ENCODE measurements at places on chromosomes 11 and 22.

DNA sequence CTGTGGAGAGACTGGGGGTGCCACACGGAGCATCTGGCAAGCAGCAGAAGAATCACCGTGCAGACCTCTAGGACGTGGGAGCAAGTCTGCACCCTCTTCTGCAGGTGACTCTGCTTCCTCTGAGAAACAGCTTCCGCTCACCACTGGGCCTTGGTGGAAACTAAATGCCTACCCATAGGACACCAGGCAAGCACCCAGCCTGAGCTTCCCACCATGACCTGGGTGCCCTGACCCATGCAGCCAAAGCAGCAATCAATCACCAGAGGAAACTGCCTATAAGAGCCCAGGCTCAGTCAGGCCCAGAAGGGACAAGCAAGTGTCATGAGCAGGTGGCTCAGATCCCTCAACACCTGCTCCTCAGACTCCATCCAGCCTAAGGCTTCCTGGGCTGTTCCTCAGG is 63.4 kb downstream of the IGLL5 start:
- DNase-seq, result no peak

DNA sequence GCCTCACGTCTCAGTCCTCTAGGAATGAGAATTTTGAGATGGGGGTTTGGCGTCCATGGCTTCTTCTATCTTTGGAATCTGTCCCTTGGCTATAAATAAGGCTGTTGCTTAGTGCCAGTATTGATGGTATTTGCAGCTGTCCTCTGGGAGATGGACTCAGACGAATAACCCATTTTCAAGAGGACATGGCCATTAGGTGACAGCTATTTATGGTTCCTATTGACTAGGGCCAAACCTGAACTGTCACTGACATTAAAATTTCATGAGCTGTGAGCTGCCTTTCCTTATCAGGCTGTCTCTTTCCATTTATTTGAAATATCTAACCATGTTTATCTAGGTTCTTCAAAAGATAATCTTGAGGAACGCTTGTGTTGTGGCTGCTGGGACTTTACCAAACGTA is 92.7 kb downstream of the NAV2 start:
- DNase-seq, result no peak

GRCh38 chr11:85752201-85752889 is 58.6 kb downstream of the SYTL2 start:
- no peak for DNase-seq

DNA sequence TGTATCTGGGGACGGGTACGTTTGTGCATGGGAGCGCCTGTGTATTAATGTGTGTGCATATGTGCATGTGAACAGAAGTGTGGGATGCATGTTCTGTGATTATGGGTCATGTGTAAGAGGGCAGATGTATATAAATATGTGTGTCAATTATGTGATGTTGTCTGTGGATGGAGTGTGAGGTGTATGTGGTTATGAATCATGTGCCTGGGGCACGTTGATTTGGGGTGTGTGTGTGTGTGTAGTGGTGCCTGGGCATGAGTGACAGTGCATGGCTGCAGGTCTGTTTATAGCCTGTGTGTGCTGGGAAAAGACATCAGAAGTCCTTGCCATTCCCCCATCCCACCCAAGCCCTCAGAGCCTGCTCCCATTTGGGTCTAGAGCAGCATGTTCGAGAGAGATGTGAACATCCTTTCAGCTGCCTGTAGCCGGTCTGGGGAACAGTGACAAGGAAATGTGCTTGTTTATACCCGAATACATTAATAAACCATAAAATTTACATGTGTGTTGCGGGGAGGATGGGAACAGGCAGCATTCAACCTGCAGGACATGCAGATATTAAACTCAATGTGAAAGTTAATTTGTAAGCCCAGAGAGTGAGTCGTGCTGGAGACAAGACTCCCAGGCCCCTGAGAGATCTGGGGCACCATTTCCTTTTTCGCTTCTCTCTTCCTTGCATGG is 129.0 kb downstream of the NECTIN1 start:
- DNase-seq, result no peak

DNA sequence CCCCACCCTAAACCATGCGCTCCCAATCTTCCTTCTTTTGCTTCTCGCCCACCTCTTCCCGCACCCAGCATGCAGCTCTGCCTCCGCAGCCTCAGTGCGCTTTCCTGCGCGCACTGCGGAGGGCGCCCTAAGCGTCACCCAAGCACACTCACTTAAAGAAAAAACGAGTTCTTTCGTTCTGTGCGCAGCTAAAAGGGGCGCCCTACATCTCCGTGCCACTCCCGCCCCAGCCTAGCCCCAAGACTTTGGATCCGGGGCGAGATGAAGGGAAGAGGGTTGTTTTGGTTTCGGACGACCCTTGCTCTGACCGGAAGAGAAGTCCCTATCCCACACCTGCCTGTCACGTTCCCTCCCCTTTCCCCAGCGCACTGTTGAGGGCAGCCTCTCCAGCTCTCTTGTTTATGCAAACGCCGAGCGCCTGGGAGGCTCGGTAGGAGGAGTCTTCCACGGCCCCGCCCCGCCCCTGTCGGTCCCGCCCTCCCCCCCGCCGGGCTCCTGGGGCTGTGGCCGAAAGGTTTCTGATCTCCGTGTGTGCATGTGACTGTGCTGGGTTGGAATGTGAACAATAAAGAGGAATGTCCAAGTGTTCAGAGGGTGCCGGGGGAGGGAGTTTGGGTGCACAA is 5.3 kb downstream of the VSIG2 start:
- DNase-seq, result peak; percentile 86

- DNase-seq, result no peak
Observed at GRCh38 chr11:34642001-34642554, 21.2 kb downstream of the EHF start.

DNA sequence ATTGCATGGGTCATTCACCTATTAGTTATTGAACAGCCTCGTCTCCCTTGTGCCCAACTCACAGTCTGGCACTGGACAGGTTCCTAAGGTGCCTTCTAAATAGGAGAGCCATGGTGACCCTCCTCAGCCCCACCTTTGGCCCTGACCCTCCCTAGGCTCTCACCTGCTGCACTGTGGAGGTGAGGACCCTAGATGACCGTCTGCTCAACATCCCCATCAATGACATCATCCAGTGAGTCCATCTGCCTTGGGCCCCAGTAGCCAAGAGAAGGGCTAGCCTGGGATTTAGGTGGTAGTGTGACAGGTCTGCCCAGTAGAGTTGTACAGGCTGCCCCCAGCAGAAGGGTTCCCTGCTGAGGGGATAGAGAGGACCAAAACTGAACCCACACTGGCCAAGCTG is 13.6 kb downstream of the UCP2 start:
- DNase-seq, result peak; percentile 33

GRCh38 chr11:2259466-2259830 is 10.9 kb downstream of the ASCL2 start:
- no peak for DNase-seq

DNA sequence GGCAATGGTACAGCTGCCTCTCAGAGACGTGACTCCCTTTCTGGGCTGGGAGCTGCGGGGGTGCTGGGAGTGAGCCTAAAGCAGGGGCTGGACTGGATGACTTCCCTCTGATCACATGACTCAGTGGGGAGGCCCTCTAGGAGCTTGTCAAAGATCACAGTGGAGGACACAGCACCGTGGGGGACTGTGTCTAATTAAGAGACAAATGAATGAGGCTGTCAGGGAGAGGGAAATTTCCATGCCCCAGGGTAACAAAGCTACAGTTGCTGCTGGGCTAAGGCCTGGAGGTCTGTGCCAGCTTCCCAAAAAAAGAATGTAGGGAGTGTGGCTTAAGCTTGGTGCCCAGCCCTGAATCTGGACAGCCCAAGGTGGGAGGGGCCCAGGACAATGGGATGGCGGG is 262.8 kb upstream of the PLET1 start:
- DNase-seq, result no peak

DNA sequence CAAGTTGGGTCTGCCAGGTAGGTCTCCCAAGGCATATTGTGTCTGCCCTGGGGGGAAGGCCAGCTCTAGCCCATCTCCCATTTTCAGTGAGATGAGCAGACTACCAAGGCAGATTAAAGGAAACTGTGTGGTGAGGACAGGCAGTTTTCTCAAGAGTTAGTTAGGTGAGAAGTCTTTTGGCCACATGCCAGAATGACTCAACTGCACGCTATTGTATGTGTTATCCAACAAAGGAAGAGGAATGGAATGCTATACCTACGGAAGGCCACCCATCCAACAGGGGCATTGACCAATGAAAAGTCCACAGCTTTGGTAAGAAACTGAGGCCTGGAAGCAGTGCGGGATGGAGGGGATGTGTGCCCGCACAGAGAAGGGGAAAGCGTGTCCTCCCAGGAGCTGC is 941.7 kb downstream of the NTM start:
- no peak for DNase-seq

- DNase-seq, result no peak
Observed at GRCh38 chr11:124612567-124613246, 1.5 kb downstream of the PANX3 start.

DNA sequence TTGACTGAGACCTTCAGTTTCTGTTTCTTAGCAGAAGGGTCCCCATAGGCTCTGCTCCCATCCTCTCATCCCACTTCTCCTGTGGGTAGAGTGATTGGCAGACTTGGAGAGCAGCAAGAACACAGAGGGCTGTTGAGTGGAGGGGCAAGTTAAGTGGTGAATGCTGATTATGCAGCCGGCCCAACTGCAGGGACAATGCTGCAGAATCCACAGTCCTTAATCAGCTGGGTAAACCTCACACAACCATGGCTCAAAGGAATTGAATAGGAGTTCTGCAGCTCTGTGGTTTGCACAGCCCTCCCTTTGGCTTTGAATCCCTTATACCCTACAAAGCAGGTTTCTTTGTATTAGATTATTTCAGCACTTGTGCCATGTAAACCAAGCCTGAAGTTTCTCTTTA is 161.1 kb downstream of the NAV2 start:
- DNase-seq, result no peak

DNA sequence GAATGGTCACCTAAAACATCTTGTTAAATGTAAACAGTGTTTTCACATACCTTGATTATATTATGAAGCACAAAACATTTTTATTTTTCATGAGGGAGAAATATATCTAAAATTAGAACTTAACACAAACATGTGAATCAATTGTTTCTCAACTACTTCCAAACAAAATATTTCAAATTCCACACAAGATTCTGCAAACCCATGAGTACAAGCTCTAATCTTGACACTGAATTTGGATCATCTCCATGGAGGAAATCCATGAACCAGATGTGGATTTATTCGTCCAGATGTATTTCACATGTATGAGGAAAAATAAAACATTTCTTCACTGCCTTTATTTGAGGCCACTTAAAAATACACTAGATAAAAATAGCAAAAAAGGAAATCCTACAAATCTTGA is 184.2 kb downstream of the SBF2 start:
- no peak for DNase-seq

DNA sequence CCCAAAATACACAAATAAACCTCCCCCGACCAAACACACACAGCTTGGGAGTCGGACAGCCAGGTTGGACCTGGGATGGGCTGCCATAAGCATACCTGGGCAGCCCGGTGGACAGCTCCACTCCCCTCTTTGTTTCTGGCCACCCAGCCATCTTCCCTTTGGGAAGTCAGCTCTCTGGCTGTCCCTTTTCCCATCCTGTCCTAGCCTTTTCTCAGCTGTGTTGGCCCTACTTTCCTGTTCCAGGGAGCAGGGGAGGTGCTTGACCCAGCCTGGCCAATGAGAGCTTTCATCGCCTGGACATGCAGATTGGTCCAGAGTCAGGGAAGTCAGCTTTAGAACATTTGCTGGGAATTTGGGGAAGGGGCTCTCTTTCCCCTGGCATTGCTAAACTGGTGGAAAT is 68.7 kb upstream of the NECTIN1 start:
- no peak for DNase-seq

GRCh38 chr11:74870485-74870884 is 78.4 kb downstream of the XRRA1 start:
- peak; percentile 41 for DNase-seq

DNA sequence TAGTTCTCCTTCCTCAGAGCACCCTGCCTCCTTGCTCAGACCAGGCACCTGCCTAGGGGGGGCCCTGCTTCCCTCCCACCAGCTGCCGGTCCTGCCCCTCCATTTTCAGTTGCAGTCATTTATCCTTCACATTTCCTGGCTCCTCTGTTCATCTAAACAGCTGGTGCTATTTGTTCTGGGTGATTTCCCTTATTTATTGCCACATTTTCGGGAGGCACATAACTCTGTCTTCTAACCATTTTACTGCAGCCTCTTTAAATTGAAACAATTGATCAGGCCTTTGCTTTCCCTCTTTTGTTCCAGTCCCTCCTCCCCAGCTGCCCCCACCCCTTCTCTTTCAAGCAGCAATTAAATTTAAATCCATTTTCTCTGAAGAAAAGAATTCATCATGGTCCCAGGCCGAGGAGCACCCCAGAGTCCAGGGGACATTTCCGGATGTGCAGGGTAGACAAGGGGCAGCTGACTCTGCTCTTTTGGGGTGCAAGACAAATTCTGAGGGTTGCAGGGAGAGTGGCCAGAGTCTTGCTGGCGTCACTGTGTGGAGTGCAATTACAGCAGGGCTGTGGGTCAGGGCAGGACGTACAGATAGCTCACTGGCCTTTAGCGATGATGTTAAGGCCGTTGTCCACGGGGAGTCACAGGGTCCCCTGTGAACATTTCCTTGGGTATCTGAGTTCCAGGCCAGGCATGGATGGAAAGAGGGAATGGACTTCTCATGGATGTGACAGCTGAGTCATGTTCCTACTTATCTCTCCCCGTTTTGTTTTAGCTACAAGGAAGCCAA is 476.4 kb downstream of the TBC1D22A start:
- DNase-seq, result no peak

DNA sequence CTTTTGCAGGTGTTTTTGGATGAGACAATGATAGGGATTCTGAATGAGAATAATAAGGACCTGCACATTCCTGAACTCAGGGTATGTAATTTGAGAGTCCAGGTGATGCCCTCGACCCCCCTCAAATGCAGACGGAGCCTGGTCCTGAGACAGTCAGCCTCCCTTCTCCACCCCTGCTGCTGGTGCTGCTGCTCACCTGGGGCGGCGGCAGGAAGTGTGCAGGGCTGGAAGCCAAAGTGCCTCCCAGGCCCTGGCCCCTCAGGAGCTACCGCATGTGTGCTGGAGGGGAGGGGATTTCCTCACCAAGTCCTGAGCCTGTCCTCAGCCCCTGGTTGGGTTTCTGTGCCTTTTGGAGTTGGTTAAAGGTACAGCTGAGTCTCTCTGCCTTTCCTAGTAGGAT is 19.0 kb upstream of the GLB1L2 start:
- no peak for DNase-seq

DNA sequence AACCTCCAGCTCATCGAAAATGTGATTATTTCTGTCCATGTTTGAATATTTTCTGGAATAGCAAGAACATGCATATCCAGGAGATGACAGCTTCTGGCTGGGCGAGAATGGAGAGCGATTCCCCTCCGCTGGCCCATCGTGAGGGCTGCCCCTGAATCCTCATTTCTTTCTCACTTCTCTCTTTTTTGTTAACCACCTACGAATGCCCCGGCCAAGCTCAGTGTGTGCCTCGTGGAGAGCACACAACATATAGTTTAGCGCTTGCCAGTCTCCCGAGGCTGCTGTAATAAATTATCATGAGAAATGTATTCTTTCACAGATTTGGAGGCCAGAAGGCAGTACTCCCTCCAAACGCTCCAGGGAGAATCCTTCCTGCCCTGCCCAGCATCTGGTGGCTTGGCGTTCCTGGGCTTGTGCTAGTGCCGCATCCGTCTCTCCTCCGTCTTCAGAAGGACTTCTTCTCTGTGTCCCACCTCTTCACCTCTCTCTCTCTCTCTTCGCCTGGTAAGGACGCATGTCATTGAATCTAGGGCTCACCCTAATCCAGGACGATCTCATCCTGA is 1306.0 kb downstream of the TBC1D22A start:
- no peak for DNase-seq
